Endothelial cell of umbilical vein (primary cell): ENCODE measurements at places on chromosomes 5 and 9. TPM values are rescaled to one million over a fixed set of nuclear protein-coding genes. Genes with fewer than 3 reads are reported as not detected.
A peak's percentile ranks its signal among the peaks of the same experiment; 100 is the strongest.

The TMEM171 gene
- polyA plus RNA-seq, result 9.1 and 11.7 TPM in 2 replicates

The IL13 gene
- polyA plus RNA-seq, result 0.06 TPM in 2 replicates

The THG1L gene
- 2.9 and 4.4 TPM in 2 replicates for polyA plus RNA-seq

The C5orf34 gene
- polyA plus RNA-seq, result 2.1 and 2.2 TPM in 2 replicates

The SYK gene
- not detected in 2 replicates for polyA plus RNA-seq

The PCDHGA2 gene
- 1.9 and 2.0 TPM in 2 replicates for polyA plus RNA-seq

The WDR38 gene
- not detected in 2 replicates for polyA plus RNA-seq

The ZSWIM6 gene
- 12.8 and 14.9 TPM in 2 replicates for polyA plus RNA-seq

The CLPTM1L gene
- 189 and 191 TPM in 2 replicates for polyA plus RNA-seq

The SVEP1 gene
- polyA plus RNA-seq, result 0.04 and 0.05 TPM in 2 replicates

The ASS1 gene
- 12.4 and 14.9 TPM in 2 replicates for polyA plus RNA-seq

The PCDHA9 gene
- polyA plus RNA-seq, result 0.03 TPM in 1 of 2 replicates, not detected in the other

- H3K36me3 ChIP-seq, result no peaks in the 10 kb centered on the region
- H3K27me3 ChIP-seq, result peaks cover 17% of the 10 kb centered on the region
- no peak for DNase-seq
These were observed 81.9 kb downstream of the PALM2AKAP2 start for GRCh38 chr9:109861918-109862317.

DNA sequence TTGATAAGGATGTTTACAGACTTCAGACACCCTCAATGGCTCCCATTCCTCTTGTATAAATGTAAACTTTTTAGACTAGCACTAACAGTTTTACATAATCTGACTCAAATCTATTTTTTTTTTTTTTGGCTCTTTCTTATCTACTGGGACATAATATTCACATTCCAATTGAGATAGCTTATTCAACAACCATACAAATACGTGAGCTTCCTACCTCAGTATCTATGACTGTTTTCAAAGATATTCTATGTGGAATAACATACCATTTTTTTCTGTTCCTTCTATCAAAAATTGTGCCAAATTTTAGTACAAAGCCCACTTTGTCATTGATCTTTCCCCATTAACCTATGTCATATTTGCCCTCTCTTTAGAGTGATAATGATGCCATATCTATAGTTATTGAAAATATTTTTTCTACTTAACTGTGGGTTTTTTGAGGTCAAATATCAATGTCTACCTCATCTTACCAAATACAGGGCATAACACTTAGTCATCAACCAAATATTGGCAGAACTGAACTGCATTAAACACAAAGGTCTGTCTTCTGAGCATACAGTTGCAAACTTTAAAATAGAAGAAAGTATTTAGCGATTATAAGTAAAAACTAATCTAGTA is 482.6 kb downstream of the PTPRD start:
- no peaks in the 10 kb centered on the region for H3K27me3 ChIP-seq
- no peak overlapping the region for H3K4me3 ChIP-seq
- no peaks in the 10 kb centered on the region for H3K36me3 ChIP-seq
- no peaks in the 10 kb centered on the region for H3K4me1 ChIP-seq
- H3K27ac ChIP-seq, result no peak overlapping the region
- no peak for DNase-seq

DNA sequence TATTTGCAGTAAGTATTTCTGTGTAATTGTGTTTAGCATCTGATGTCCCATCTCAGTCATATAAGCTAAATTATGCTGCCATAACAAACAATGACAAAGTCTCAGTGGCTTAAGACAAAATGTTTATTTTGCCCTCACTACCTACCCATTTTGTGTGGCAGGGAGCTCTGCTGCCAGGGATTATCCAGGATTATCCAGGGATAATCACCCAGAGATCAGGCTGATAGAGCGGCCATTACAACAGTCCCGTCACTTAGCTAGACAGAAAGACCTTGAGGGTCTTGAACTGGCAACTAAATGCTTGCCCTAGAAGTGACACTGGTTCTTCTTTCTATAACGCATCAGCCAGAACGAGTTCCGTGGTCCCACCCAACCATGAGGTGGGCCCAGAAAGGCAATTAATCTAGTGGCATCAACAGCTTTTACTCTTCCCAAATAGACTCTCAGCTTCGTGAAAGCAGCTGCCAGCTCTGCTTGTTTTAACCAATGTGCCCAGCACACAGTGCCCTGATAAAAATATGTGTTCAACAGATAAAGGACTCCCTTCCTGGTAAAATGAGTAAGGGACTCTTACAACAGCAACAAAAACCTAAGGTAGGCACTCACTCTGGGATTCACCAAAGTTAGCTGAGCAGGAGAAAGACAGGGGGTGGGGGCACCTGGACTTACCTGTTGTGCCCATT is 22.8 kb downstream of the CCDC69 start:
- H3K4me1 ChIP-seq, result peaks cover 8% of the 10 kb centered on the region
- H3K36me3 ChIP-seq, result no peaks in the 10 kb centered on the region

DNA sequence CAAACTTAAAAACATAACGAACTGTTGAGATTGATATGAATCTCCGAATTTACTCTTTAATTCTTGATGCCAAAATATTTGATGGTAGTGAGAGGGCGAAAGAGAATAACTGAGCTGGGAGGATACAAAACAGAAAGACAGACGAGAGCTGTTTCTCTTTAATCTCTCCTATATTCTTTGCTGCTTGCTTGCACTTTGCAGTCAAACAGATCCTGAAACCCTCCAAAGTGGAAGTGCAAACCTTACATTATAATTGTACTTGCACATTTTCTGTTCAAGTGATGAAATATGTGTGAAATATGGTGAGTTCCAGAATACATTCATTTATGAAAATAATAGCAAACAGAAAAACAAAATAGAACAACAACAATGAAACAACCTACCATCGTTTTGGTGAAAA is 63.8 kb downstream of the PAM start:
- no peaks in the 10 kb centered on the region for H3K27me3 ChIP-seq
- no peak overlapping the region for H3K27ac ChIP-seq
- H3K4me3 ChIP-seq, result no peak overlapping the region
- peaks cover 13% of the 10 kb centered on the region for H3K4me1 ChIP-seq

DNA sequence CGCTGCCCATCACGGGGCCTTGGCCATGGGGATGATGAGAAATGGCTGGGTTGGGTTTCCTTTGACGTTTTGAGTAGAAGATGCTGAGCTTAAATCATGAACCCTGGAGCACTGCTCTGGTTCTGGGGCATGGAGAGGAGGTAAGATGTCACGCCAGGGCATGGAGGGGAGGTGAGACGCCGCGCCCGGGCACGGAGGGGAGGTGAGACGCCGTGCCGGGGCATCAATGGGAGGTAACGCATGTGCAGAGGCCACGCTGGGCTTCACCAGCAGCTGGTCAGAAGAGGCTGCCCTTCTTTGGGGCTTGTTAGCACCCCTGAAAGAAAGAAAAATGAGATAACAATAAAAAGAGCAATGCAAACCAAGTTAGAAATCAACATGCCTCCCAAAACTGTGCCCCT is 322.5 kb upstream of the IRX4 start:
- no peak overlapping the region for H3K4me3 ChIP-seq
- H3K36me3 ChIP-seq, result no peaks in the 10 kb centered on the region
- H3K27me3 ChIP-seq, result no peaks in the 10 kb centered on the region

GRCh38 chr5:61919920-61920319 is 386.1 kb upstream of the KIF2A start:
- no peak overlapping the region for H3K27ac ChIP-seq
- H3K27me3 ChIP-seq, result peaks cover 3% of the 10 kb centered on the region
- no peak for DNase-seq
- no peaks in the 10 kb centered on the region for H3K36me3 ChIP-seq

GRCh38 chr5:51411921-51412325 is 28.7 kb downstream of the ISL1 start:
- H3K36me3 ChIP-seq, result no peaks in the 10 kb centered on the region
- H3K4me3 ChIP-seq, result no peak overlapping the region
- no peaks in the 10 kb centered on the region for H3K4me1 ChIP-seq
- DNase-seq, result no peak
- H3K27me3 ChIP-seq, result no peaks in the 10 kb centered on the region

- no peaks in the 10 kb centered on the region for H3K27me3 ChIP-seq
- no peaks in the 10 kb centered on the region for H3K4me1 ChIP-seq
- no peak overlapping the region for H3K27ac ChIP-seq
- peaks cover 2% of the 10 kb centered on the region for H3K36me3 ChIP-seq
These were observed 102.2 kb downstream of the INIP start for GRCh38 chr9:112615584-112616266.

GRCh38 chr9:15249042-15249818 is 57.8 kb downstream of the TTC39B start:
- DNase-seq, result peak; percentile 69
- no peak overlapping the region for H3K4me3 ChIP-seq
- H3K27me3 ChIP-seq, result no peaks in the 10 kb centered on the region

DNA sequence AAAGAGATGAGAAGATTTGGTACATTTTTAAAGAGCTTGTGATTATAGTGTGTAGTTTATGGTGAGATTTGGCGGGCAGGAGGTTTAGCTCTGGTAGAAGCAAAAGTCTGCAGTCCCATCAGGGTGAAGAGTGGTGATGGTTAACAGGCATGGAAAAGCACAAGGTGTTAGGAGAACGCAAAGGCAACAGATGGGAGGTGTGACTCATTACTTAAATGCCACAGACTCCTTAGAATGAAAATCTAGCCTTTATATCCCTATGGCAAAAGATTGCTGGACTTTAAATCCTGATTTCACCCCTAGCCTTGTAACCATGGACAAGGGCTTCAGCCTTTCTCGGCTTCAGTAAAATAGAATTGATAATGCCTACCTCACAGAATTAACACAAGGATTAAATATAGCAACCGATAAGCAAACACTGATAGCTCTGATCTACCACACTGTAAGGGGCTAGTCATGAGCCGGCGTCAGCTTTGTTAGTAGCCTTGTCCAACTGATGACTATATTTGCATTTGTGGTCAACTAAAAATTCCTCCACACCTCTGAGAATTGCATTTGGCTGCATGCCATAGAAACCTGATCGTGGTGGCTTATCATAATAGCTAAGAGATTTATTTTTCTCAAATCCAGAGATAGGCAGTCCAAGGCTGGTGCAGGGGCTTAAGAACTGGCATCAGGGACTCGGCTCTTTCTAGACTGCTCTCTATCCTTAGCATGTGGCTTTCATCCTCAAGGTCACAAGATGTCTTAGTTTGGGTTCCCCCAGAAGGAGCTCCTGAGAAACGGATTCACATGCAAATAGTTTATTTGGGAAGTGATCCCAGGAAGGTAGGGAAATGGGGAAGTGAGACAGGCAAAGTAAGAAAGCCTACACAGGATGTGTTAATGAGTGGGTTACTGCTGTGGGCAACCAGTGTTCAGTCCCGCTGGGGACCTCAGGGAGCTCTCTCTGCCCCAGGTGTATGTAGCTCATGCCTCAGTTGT is 19.6 kb downstream of the MFAP3 start:
- peaks cover 3% of the 10 kb centered on the region for H3K36me3 ChIP-seq
- H3K27ac ChIP-seq, result no peak overlapping the region

- peak; percentile 57 for DNase-seq
- H3K27ac ChIP-seq, result no peak overlapping the region
- no peaks in the 10 kb centered on the region for H3K27me3 ChIP-seq
- peaks cover 43% of the 10 kb centered on the region for H3K4me1 ChIP-seq
- no peak overlapping the region for H3K4me3 ChIP-seq
These were observed 86.4 kb downstream of the NR3C1 start for GRCh38 chr5:143316844-143317631.

DNA sequence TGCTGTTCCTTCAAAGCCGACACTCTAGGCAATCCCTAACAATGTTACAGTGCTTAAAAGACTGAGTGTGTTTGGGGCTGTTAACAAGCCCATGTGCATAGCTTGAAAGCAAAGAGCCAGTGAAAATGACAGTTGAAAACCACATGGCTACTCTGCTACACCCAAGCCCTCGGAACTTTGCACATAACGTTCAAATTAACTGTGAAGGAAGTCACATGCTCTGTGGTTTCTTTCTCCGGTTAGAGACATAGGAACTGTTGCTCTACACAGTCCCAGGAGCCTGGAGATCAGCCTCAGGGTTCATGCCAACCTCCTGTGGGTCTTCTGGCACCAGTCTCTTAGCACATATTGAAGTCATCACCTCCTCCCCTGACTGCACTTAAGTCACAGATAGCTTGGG is 51.1 kb downstream of the C9orf152 start:
- no peaks in the 10 kb centered on the region for H3K27me3 ChIP-seq
- DNase-seq, result no peak
- peaks cover 15% of the 10 kb centered on the region for H3K36me3 ChIP-seq
- H3K27ac ChIP-seq, result no peak overlapping the region

DNA sequence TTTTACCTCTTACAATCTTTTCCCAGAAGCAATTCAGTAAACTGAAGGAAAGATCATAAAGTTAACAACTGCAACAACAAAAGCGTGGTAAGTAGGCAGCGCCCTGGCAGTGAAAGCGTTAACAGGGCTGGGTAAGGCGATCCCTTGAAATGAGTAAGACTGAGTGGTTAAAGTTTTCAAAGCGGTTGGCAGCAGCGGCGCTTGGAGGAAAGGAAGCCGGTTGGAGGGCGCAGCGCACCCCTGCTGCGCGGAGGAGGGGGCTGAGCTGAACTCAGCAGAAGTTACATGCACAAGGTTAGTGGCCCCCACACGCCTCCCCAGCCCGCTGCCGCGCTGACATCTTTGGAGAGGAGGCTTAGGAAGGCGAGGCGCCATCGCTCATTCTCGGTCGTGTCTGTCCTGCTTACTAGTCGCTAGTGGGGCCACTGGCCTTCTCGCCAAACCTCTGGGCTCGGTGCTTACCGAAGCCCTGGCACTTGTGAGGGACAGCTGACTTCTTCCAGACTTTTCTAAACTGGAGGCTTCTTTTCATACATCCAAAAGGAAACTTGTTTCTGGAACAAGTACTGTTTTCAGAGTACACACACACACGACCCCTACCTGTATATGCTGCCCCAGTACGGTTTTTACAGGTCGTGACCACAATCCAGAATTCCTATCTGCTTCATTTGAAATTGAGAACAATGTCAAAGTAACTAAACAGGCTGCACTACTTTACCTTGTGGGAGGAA is at the start of gene SH3RF2:
Gene SH3RF2 (plus strand): TSS at position 178 of the 731 bp plus-strand sequence. CDS start 1,351 bp downstream, outside the sequence.
- H3K36me3 ChIP-seq, result no peaks in the 10 kb centered on the region
- no peak within 1 kb of the TSS for H3K27ac ChIP-seq
- peak within 1 kb of the TSS; percentile 0 for H3K4me3 ChIP-seq

- peaks cover 9% of the 10 kb centered on the region for H3K4me1 ChIP-seq
- no peak overlapping the region for H3K4me3 ChIP-seq
These were observed 1.0 kb upstream of the CACFD1 start for GRCh38 chr9:133458643-133459312.

GRCh38 chr5:122332599-122333555 is 20.8 kb downstream of the SNCAIP start:
- no peak for DNase-seq
- H3K4me3 ChIP-seq, result no peak overlapping the region
- no peak overlapping the region for H3K27ac ChIP-seq

DNA sequence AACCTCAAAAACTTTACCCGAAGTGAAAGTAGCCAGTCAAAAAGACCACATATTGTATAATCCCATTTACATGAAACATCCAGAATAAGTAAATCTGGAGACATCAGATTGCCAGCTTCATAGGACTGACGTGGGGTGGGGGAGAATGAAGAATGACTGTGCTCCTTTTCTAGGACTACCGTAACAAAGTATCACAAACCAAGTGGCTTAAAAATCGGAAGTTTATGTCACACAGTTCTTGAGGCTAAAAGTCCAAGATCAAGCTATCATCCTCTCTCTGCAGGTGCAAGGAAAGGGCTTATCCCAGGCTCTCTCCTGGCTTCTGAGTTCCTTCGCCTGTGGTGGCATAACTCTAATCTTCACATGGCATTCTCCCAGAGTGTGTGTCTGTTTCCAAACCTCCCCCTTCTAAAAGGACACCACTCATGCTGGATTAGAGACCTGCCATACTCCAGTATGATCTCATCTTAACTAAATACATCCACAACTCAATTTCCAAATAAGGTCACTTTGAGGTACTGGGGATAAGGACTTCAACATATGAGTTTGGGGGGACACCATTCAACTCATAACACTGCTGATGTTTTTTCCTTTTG is 25.5 kb downstream of the ADAM19 start:
- H3K27ac ChIP-seq, result no peak overlapping the region
- DNase-seq, result no peak
- peaks cover 18% of the 10 kb centered on the region for H3K4me1 ChIP-seq
- no peaks in the 10 kb centered on the region for H3K36me3 ChIP-seq
